ENCODE measurements at places on chromosomes 12 and 14.

DNA sequence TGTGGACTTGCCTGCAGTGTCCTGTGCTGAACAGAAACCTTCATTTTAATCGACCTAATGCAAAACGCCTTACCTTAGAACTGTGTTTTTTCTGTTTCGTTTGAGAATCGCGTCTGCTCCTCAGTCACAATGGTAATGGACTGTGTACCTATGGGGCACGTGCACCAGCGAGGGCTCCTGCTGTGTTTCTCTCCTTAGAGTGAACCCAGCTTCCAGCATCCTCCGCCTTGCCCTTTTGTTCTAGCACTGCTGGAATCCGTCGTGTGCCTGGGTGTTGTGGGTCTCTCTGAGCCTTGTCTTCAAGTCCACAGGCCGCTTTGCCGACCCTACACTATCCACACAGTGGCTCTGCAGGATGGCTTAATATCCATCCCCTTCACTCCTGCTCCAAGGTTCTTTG is 3.6 kb downstream of the AMN start:
- peaks cover 34% of the 10 kb centered on the region for H3K4me1 ChIP-seq
- DNase-seq: no peak
- no peaks in the 10 kb centered on the region for H3K36me3 ChIP-seq

GRCh38 chr14:94307410-94307992 is 14.4 kb upstream of the SERPINA10 start:
- H3K36me3 ChIP-seq: no peaks in the 10 kb centered on the region
- no peak overlapping the region for H3K27ac ChIP-seq
- H3K27me3 ChIP-seq: no peaks in the 10 kb centered on the region
- H3K4me1 ChIP-seq: no peaks in the 10 kb centered on the region
- DNase-seq: no peak

- H3K4me1 ChIP-seq: no peaks in the 10 kb centered on the region
- no peaks in the 10 kb centered on the region for H3K27me3 ChIP-seq
- H3K27ac ChIP-seq: no peak overlapping the region
These were observed 22.5 kb downstream of the RFLNA start for GRCh38 chr12:124317400-124317799.

GRCh38 chr14:61203081-61203753 is 77.9 kb downstream of the TMEM30B start:
- DNase-seq: no peak
- H3K27me3 ChIP-seq: no peaks in the 10 kb centered on the region
- H3K36me3 ChIP-seq: no peaks in the 10 kb centered on the region
- no peaks in the 10 kb centered on the region for H3K4me1 ChIP-seq
- H3K27ac ChIP-seq: no peak overlapping the region
- no peak overlapping the region for H3K4me3 ChIP-seq

GRCh38 chr14:21037156-21037555 is 2.5 kb upstream of the RNASE13 start:
- no peak for DNase-seq
- no peak overlapping the region for H3K27ac ChIP-seq
- H3K4me3 ChIP-seq: no peak overlapping the region
- no peaks in the 10 kb centered on the region for H3K36me3 ChIP-seq
- H3K27me3 ChIP-seq: no peaks in the 10 kb centered on the region

GRCh38 chr14:33979613-33980276 is 28.9 kb upstream of the EGLN3 start:
- DNase-seq: no peak
- H3K27ac ChIP-seq: no peak overlapping the region
- H3K36me3 ChIP-seq: no peaks in the 10 kb centered on the region
- H3K4me3 ChIP-seq: no peak overlapping the region

GRCh38 chr14:24093901-24094840 is at the start of gene PCK2:
Gene PCK2 (plus strand): TSS chr14:24094311. CDS start chr14:24094406, 95 bp downstream.
- no peaks in the 10 kb centered on the region for H3K4me1 ChIP-seq
- H3K4me3 ChIP-seq: peak within 1 kb of the TSS; percentile 90
- peak; percentile 61 for DNase-seq
- H3K36me3 ChIP-seq: peaks cover 7% of the 10 kb centered on the region

DNA sequence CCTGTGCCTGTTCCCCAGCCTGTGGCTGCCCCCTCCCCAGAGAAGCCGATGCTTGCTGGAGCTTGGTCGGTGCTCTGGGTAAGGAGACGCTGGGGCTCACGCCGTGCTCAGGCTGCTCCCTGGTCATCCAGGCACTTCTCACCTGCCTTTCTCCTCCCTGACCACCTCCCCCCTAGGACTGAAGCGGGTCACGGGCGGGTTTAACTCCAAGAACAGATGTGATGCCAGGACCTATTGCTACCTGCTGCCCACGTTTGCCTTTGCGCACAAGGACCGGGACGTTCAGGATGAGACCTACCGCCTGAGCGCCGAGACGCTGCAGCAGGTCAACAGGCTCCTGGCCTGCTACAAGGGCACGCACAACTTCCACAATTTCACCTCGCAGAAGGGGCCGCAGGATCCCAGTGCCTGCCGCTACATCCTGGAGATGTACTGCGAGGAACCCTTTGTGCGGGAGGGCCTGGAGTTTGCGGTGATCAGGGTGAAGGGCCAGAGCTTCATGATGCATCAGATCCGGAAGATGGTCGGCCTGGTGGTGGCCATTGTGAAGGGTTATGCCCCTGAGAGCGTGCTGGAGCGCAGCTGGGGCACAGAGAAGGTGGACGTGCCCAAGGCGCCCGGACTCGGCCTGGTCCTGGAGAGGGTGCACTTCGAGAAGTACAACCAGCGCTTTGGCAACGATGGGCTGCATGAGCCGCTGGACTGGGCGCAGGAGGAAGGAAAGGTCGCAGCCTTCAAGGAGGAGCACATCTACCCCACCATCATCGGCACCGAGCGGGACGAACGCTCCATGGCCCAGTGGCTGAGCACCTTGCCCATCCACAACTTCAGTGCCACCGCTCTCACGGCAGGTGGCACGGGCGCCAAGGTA is 8.4 kb upstream of the EP400 start:
- no peaks in the 10 kb centered on the region for H3K4me1 ChIP-seq
- H3K27ac ChIP-seq: no peak overlapping the region
- peaks cover 27% of the 10 kb centered on the region for H3K36me3 ChIP-seq
- DNase-seq: no peak
- no peaks in the 10 kb centered on the region for H3K27me3 ChIP-seq

- H3K27me3 ChIP-seq: no peaks in the 10 kb centered on the region
- H3K4me1 ChIP-seq: no peaks in the 10 kb centered on the region
- no peak for DNase-seq
- H3K4me3 ChIP-seq: no peak overlapping the region
- H3K27ac ChIP-seq: no peak overlapping the region
- H3K36me3 ChIP-seq: no peaks in the 10 kb centered on the region
These were observed 201.3 kb downstream of the GPHN start for GRCh38 chr14:66709291-66709690.

GRCh38 chr12:10088955-10089900 is 9.6 kb downstream of the CLEC1A start:
- H3K27me3 ChIP-seq: no peaks in the 10 kb centered on the region
- no peak for DNase-seq
- H3K27ac ChIP-seq: no peak overlapping the region
- H3K4me1 ChIP-seq: no peaks in the 10 kb centered on the region

DNA sequence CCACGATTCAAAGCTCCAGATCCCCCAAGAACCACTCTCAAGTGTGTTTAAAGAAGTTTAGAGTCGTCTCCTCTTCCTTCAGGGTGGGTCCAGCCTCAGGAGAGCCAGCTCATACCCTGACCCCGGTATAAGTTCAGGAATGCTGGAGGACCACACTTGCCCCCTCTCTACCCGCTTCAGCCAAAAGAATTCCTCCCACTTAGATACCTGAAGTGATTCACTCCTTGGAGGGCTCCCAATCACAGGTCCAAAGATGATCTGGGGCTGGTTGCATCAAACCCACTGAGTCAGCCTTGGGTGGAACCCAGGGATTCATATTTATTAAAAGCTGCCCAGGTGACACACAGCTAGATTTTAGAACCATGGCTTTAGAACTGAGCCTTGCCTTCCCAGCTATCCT is 133.5 kb upstream of the PARP11 start:
- H3K4me3 ChIP-seq: no peak overlapping the region
- no peak for DNase-seq
- no peaks in the 10 kb centered on the region for H3K4me1 ChIP-seq
- no peaks in the 10 kb centered on the region for H3K27me3 ChIP-seq
- no peak overlapping the region for H3K27ac ChIP-seq
- no peaks in the 10 kb centered on the region for H3K36me3 ChIP-seq

DNA sequence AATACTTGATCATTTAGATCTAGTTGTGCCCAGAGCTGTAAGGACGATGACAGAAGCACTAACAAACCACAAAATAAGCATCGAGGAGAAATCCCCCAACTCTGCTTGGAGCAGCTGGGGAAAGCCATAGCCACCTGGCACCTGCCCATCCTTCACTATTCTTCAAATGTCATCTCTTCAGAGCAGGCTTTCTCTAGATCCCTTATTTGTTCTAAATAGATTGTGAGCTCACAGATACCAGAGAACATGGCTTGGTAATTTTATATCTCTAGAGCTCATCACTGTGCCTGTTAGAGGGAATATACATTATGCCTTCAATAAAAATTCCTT is 50.9 kb downstream of the GRIP1 start:
- H3K27ac ChIP-seq: no peak overlapping the region
- no peak for DNase-seq
- H3K27me3 ChIP-seq: no peaks in the 10 kb centered on the region
- H3K36me3 ChIP-seq: no peaks in the 10 kb centered on the region
- no peaks in the 10 kb centered on the region for H3K4me1 ChIP-seq

- H3K36me3 ChIP-seq: no peaks in the 10 kb centered on the region
- peaks cover 6% of the 10 kb centered on the region for H3K27me3 ChIP-seq
- H3K4me1 ChIP-seq: no peaks in the 10 kb centered on the region
- H3K4me3 ChIP-seq: no peak overlapping the region
- H3K27ac ChIP-seq: no peak overlapping the region
These were observed 150.8 kb downstream of the TTC8 start for GRCh38 chr14:88975043-88975830.

Data from effector memory CD4-positive, alpha-beta T cell (primary cell).